ENCODE measurements at places on chromosomes 2 and 18.

GRCh38 chr2:203261326-203262159 is 22.7 kb downstream of the CYP20A1 start:
- H3K27ac ChIP-seq: no peak overlapping the region
- no peak for DNase-seq
- no peaks in the 10 kb centered on the region for H3K27me3 ChIP-seq
- H3K4me3 ChIP-seq: no peak overlapping the region
- H3K4me1 ChIP-seq: no peaks in the 10 kb centered on the region

GRCh38 chr2:206873423-206873822 is 65.9 kb upstream of the CPO start:
- H3K4me1 ChIP-seq: peaks cover 9% of the 10 kb centered on the region
- no peak overlapping the region for H3K4me3 ChIP-seq
- H3K27me3 ChIP-seq: no peaks in the 10 kb centered on the region
- H3K27ac ChIP-seq: no peak overlapping the region
- H3K36me3 ChIP-seq: no peaks in the 10 kb centered on the region
- no peak for DNase-seq

GRCh38 chr2:207497596-207497995 is 32.2 kb upstream of the CREB1 start:
- H3K27ac ChIP-seq: no peak overlapping the region
- no peaks in the 10 kb centered on the region for H3K4me1 ChIP-seq
- no peak overlapping the region for H3K4me3 ChIP-seq
- H3K36me3 ChIP-seq: no peaks in the 10 kb centered on the region
- no peak for DNase-seq

DNA sequence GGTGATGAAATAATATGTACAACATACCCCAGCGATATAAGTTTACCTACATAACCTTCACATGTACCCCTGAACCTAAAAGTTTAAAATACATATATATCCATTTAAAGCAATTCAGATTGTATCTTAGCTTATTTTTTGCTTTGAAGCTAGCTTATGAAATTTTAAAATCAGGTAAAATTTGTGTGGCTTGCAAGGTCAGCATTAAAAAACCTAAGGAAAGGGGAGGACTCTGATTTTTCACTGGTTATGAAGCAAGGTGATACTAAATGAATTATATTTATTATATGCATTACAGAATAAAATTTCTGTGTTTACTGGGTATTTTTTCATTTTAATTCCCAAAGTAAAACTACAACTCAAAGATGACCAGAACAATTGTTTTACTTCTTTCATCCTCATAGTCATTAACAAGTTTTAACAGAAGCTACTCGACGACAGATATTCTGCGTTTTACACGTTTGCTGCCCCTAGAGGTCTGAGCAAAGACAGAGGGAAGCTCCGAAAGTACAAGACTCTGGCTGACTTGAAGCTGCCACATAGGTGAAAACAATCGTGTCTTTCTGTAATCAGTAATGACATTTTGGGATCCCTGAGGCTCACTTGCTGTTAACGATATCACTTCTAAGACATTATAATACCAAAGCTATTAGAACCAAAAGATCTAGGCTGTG is 17.1 kb downstream of the PKP4 start:
- no peak overlapping the region for H3K4me3 ChIP-seq
- no peak overlapping the region for H3K27ac ChIP-seq
- no peaks in the 10 kb centered on the region for H3K27me3 ChIP-seq

DNA sequence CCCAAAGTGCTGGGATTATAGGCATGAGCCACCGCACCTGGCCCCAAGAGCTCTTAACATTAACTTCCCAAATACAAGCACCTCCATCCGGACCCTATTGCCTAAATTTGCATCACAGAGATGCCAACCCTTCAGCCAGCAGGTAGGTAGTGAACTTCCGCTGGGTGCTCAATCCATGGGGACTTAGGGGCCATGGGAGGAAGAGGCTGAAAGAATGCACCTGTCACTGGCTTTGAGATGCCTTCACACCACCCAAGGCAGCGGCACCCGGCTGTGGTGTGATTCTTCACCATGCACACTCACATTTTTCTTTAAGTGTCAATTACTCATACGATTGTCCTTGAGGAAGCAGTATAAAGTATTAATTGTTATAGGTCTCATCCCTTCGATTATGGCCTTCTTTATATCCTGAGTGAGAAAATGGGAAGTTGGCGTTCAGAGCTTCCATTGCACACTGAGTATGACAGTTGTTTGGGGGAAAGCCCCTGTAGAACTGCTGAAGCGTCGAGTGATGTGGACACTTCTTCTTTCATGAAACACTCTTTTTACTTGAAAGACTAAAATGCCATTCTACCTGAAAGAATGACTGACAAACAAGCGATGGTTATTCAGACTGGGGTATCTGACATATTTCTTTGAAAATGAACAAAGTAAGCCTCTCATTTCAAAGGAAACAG is 51.8 kb upstream of the BIN1 start:
- H3K4me3 ChIP-seq: no peak overlapping the region
- no peak for DNase-seq
- H3K27ac ChIP-seq: no peak overlapping the region
- no peaks in the 10 kb centered on the region for H3K36me3 ChIP-seq
- H3K4me1 ChIP-seq: peaks cover 10% of the 10 kb centered on the region

DNA sequence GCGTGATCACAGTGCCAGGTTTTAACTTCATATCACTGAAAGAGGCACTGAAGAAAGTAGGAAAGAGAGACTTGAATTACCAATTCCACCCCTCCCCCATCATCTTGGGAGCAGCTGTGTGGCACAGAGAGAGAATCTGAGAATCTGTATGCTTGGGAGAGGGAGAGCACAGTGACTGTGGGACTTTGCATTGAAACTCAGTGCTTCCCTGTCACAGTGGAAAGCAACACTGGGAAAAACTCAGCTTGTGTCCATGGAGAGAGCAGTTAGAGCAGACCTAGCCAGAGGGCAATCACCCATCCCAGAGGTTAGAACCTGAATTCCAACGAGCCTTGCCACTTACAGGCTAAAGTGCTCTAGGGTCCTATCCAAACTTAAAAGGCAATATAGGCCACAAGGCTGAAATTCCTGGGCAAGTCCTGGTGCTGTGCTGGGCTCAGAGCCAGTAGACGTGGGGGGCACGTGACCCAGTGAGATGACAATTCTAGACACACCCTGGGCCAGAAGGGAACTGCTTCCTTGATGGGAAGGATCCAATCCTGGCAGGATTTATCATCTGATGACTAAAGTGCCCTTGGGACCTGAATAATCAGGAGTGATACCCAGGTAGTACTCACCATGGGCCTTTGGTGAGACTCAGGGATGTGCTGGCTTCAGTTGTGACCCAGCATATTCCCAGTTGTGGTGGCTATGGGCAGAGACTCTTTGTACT is 15.5 kb upstream of the ABCB11 start:
- H3K4me3 ChIP-seq: no peak overlapping the region
- DNase-seq: peak; percentile 71
- peak overlapping the region; percentile 33 for H3K27ac ChIP-seq
- H3K4me1 ChIP-seq: peaks cover 21% of the 10 kb centered on the region
- peaks cover 5% of the 10 kb centered on the region for H3K36me3 ChIP-seq

GRCh38 chr2:203803053-203803429 is 64.5 kb upstream of the CTLA4 start:
- no peak for DNase-seq
- H3K4me3 ChIP-seq: no peak overlapping the region
- no peaks in the 10 kb centered on the region for H3K27me3 ChIP-seq
- H3K36me3 ChIP-seq: no peaks in the 10 kb centered on the region
- peaks cover 4% of the 10 kb centered on the region for H3K4me1 ChIP-seq
